ENCODE measurements at places on chromosomes 4 and X. TPM values are rescaled to one million over a fixed set of nuclear protein-coding genes. Genes with fewer than 3 reads are reported as not detected.

GRCh38 chr4:183550345-183551093 is 45.7 kb downstream of the ING2 start:
- no peak for DNase-seq

DNA sequence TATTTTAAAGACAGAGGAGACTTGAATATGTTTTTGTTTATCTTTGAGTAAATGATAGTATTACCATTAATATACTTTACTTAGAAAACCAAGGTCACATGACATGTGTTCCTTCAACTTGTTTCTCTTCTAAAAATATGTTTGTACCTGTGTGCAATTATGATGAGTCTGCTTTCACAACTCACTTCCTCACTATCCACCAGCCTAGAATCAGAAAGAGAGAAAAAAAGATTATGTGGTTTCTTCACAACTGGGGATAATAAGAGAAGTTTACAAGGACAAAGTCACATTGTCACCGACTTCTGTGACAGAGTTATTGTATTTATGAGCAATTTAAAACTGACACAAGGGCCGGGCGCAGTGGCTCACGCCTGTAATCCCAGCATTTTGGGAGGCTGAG is 1112.1 kb downstream of the RPA4 start:
- DNase-seq = no peak

ARMCX5 gene
- total RNA-seq = 16.8 TPM

F8A3 gene
- 2.0 TPM for total RNA-seq

PTPN13 gene
- total RNA-seq = 0.92 TPM

GYPE gene
- total RNA-seq = 2.1 TPM
